ENCODE measurements at places on chromosomes 6 and 20. TPM values are rescaled to one million over a fixed set of nuclear protein-coding genes. Genes with fewer than 3 reads are reported as not detected.

The PRICKLE4 gene
- 0.86 TPM for total RNA-seq

The TEAD3 gene
- total RNA-seq, result 23.7 TPM

The BACH2 gene
- 0.64 TPM for total RNA-seq

GRCh38 chr6:42394881-42395620 lies 56.7 kb downstream of the TRERF1 start:
- DNase-seq, result no peak

GRCh38 chr6:56933650-56934049 lies 21.3 kb upstream of the BEND6 start:
- no peak for DNase-seq

DNA sequence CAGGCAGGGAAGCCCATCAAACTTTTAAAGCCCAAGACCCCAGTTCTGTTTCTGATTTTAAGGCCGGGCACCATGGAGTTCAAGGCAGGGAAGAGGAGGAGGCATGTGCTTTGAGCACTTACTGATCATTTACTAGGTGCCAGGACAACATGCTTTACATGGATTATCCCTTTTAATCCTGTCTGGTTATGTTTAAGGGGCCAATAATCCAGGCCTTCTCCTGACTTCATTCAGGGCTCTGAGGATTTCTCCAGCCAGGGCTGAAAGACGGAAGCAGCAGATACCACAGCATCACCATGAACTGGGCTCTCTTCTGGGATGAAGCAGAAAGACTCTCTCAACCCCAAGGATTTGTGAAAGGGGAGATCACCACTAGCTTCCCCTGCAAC lies 4.1 kb downstream of the CCND3 start:
- peak; percentile 5 for DNase-seq

DNA sequence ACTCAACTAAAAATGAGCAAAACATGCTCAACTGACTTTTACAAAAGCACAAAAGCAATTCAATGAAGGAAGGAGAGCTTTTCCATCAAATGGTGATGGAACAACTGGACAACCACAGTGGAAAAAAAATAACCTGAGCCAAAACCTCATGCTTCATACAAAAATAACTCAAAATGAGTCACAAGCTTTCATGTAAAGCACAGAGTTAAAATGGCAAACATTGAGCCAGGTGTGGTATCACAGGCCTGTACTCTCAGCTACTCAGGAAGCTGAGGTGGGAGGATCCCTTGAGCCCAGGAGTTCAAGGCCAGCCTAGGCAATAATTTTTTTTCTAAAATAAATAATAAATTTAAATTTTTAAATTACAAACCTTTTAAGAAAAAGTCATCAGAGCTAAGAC lies 18.4 kb upstream of the HLA-G start:
- DNase-seq, result no peak

DNA sequence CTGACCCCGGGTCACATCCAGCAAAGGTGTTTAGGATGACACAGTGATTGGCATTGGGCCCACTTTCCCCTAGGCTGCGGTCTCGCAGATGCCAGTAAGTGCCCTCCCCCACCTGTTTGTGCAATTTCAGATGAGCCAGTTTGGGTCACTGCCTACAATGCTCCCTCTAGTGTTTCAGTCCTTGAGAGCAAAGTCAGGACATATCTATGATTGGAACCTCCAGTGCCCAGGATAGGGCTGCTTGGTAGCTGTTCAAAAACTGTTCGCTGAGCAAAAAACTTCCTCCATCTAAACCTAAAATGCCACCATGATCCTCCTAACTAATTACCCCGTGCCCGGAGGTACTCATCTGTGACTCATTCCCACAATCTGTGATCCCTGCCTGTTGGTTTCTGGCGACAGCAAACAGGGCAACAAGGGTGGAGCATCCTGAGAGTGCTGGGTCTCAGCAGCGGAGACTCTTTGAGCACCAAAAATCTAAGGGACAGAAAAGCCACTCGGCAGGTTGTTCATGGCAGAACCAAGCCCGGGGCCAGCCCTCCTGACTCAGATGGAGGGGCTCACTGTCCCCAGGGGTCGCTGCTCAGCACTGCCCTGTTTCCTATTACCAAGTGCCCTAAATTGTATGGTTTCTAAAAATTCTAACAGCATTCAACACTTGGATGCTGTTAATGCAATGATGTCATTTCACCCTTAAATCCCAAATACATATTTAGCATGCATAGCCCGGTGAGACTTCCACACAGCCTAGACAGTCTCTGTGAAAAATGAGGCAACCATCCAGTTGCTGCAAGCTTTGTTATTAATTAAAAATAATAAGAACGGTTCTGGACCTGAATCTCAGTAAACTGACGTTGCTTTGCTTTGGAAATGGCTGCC lies 5.0 kb downstream of the VSX1 start:
- DNase-seq, result peak; percentile 22

DNA sequence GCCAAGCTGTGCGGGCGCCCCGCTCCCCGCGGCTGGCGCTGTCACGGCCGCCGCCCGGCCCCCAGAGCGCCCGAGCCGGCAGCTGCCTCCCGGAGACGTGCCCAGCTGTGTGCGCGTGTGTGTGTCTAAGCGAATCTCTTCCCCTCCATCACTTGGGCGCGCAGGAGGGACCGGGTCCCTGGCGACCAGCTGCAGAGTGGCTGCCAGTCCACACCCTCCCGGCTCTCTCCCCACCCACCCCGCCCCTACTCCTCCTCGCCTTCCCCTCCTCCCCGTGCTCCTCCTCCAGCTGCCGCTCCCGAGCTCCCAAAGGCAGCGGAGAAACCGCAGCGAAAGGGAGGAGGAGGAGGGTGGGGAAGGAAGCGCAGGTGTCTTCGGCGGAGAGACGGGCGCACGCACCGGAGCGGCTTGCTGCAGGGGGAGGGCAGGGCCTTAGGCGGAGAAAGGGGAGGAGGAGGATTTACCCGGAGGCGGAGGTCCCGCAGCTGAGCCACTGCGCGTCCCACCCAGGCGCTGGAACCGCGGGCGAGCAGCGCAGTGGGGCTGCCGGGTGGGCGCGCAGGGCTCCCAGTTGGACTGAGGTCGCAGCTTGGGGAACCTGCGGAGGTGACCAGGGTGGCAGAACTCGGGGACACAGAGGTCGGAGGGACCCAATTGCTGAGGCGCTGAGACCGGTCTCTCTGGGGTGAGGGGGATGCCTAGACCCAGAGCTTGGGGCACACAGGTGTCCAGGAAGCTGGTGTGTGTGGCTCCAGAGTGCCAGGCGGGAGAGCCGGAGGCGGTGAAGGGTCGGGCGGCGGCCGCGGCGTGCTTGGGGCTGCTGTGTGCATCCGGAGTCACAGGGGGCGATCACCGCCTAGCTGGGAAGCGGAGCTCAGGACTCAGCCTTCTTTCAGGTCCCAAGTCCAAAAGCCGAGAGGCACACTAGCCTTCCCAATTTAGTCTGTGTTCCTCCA lies at the start of gene HS3ST5:
Gene HS3ST5 (minus strand): TSS at position 198 of the 956 bp plus-strand sequence. CDS start 280,178 bp downstream, outside the sequence.
- DNase-seq, result no peak

DNA sequence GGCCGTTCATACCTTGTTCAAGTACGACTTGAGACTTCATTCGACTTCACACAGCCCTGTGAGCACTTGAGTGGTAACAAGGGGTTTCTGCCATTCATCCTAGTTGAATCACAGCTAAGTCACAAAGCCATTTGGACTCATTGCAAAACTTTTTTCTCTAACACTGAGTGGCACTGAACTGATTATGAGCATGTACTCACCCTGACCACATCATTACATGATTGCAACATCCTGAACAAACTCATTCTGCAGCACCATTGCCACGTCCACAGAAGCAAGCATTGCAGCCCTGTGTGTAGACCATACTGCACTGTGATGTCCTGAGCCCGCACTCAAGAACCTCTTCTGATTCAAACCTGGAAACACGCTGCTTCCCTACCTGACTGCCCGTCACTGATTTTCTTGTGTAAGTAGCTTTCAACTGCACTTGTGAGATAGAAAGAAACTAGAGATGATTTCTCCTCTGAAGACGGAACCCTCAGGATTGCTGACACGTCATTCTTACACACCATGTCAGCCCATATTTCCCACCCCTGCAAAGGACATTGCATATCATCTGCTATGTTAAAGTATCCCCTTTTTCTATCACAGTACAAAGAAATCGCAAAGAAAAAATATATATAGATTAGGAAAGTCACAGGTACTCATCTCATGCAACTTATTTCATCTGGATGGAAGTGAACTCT lies 81.6 kb downstream of the C6orf118 start:
- DNase-seq, result peak; percentile 17

DNA sequence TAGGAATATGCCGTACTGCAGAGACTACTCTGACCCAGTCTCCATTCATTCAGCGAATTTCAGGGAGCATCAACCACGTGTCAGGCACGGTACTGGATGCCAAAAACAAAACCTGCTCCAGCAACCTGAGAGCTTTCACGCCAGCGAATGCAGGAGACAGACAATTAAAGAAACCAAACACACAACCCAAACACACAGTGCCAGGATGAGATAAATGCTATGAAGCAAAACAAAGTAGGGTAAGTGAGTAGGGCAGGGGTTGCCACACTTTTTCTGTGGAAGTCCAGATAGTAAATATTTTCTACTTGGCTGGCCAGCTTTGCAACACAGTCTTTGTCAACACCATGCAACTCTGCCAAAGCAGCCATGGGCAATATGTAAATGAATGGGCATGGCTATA lies 10.0 kb downstream of the MOCS1 start:
- DNase-seq, result no peak

DNA sequence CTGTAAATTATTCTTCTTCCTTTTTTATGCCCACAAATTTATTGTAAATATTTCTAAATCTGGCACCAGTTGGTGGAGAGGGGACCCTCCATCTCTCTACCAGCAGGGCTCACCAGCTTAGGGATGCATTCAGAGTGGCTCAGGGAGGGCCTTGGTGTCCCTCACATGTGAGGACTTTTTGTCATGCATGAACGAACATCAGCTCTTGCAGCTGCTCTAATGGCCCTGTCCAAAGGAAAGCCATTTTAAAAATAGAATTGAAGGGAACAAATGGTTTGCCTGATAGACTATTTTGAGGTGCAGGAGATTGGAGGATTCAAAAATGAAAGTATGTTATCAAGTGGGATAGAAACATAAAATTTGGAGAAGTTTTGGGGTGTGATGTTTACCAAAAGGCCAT lies 37.5 kb upstream of the KLHL31 start:
- no peak for DNase-seq

GRCh38 chr6:41066867-41067304 lies 5.3 kb downstream of the OARD1 start:
- DNase-seq, result peak; percentile 87

DNA sequence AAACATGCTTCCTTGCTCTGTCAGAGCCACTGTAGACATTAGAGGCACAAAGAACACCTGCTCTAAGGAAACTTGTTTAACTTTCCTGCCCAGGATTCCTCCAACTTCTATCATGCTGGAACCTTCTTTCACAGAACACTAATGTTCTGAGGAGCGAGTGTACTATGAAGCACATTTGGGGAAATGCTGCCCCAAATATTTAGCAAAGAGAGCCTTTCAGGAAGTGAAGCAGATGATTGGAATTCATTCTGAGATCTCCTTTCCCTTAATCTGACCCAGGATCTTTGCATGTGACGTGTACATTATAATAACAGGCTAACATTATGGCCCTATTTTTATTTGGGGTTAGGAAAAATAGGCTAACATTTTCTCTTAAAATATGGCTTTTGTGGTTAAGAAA lies 21.0 kb upstream of the FYN start:
- DNase-seq, result peak; percentile 65

DNA sequence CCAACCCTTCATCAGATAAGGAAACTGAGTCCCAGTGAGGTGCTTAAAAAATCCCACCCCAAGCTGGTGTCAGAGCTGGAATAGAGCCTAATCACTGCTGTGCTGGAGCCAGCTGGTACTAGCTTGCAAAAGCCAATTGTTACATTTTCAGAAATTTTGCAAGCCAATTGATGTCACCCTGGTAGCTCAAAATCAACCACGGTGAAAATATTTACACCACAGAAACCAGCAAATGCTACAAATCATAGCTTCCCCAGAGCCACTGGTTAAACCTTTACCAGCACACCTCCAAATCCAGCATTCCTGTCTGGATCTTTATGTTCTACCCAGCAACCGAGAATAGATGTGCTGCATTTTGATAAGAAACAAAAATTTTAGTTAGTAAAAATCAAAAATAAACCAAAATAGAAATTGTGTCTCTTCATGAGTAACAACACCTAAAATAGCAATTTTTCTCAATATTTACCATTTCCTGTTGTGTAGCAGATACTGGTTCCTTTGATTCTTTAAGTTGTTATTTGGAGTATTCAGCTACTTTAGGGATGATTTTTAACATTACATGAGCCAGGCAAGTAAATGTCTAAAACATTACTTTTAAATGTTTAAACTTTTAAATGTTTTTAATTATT lies 7.2 kb upstream of the LCA5 start:
- DNase-seq, result peak; percentile 72

All from fibroblast of villous mesenchyme (primary cell).